ENCODE measurements at places on chromosomes 5 and 9.
A peak's percentile ranks its signal among the peaks of the same experiment; 100 is the strongest.

- H3K36me3 ChIP-seq: no peaks in the 10 kb centered on the region
- H3K27ac ChIP-seq: no peak overlapping the region
- H3K4me1 ChIP-seq: peaks cover 3% of the 10 kb centered on the region
- DNase-seq: no peak
- no peaks in the 10 kb centered on the region for H3K27me3 ChIP-seq
- H3K4me3 ChIP-seq: no peak overlapping the region
Observed at GRCh38 chr5:144472221-144472620, 301.5 kb downstream of the KCTD16 start.

DNA sequence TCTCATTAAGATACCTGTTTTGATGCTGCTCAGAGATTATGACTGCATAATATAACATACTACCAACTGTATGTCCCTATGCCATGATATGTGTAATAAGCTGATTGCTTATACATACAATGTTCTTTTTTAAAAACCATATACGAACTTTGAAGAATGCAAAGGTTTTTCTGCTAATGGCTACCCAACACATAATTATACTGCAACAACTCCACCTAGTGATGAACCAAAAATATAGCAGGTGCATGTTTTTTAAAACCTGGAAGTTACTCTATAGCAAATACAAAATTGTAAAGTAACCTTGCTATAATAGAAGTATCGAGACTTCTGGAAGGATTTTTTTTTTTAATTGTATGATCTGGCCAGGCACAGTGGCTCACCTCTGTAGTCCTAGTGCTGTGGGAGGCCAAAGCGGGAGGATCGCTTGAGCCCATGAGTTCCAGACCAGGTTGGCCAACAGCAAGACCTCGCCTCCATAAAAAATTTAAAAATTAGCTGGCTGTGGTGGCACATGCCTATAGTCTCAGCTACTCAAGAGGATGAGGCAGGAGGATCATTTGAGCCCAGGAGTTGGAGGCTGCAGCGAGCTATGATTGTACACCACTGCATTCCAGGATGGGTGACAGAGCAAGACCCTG, 49.1 kb downstream of the HOMER1 start:
- no peak overlapping the region for H3K27ac ChIP-seq
- no peaks in the 10 kb centered on the region for H3K36me3 ChIP-seq
- DNase-seq: no peak
- H3K27me3 ChIP-seq: no peaks in the 10 kb centered on the region

DNA sequence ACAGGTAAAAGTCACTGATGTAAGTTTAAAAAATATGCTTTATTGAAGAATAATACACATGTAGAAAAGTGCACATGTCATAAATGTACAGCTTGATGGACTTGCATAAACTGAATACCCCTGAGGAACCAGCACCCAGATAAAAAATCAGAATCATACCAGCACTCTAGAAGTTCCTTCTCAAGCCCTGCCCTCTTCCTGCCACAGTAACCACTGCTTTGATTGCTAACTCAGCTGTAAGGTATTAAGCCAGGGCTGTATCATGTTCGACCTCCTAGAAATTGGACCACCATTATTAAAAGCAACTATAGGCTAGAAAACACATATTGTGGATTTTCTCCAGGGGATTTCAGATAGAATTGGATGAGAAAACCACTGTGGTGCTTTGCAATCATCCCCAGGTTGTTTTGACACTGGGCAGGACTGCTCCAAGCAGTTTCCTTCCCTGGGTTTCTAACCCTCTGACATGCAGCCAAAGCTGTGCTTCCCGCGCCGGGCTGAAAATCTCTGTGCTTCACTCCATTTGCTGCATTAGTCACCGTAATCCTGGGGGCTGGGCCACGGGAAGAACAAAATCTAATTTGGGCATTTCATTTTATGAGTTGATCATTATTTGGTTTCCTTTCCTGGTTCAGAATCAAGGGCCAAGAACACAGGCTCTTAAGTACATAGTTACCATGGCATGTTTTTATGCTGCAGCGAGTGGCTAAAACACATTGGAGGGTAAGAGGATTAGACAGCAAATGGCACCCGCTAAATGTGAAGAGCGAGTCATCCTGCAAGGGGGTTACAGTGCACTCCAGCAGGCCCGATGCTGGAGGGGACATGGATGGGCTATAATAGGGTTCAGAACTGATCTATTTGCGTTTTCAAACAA, 139.4 kb upstream of the IL12B start:
- no peaks in the 10 kb centered on the region for H3K4me1 ChIP-seq
- no peaks in the 10 kb centered on the region for H3K27me3 ChIP-seq
- DNase-seq: no peak
- H3K4me3 ChIP-seq: no peak overlapping the region
- H3K36me3 ChIP-seq: no peaks in the 10 kb centered on the region

DNA sequence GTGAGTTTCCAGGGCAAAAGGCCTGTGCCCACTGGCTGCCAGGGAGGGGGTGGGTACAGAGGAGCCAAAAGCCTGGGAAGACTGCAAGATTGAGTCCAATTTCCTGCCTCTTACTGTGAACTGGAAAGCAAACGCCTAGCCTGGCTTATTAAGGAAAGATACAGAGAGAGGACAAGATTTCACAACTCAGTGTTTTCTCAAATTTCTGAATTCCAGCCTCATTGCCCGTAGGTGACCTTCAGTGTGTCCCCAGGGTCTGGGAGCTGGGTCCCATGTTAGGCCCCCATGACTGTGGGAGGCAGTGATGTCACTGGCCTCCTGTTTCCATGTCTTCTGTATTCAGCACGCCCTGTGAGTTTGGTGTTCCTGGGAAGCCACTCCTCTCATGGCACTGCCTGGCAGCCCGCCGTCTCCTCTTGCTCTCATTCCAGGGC, 60.6 kb upstream of the PTPN3 start:
- no peaks in the 10 kb centered on the region for H3K27me3 ChIP-seq
- DNase-seq: no peak
- H3K4me3 ChIP-seq: no peak overlapping the region
- peaks cover 3% of the 10 kb centered on the region for H3K4me1 ChIP-seq
- no peaks in the 10 kb centered on the region for H3K36me3 ChIP-seq

DNA sequence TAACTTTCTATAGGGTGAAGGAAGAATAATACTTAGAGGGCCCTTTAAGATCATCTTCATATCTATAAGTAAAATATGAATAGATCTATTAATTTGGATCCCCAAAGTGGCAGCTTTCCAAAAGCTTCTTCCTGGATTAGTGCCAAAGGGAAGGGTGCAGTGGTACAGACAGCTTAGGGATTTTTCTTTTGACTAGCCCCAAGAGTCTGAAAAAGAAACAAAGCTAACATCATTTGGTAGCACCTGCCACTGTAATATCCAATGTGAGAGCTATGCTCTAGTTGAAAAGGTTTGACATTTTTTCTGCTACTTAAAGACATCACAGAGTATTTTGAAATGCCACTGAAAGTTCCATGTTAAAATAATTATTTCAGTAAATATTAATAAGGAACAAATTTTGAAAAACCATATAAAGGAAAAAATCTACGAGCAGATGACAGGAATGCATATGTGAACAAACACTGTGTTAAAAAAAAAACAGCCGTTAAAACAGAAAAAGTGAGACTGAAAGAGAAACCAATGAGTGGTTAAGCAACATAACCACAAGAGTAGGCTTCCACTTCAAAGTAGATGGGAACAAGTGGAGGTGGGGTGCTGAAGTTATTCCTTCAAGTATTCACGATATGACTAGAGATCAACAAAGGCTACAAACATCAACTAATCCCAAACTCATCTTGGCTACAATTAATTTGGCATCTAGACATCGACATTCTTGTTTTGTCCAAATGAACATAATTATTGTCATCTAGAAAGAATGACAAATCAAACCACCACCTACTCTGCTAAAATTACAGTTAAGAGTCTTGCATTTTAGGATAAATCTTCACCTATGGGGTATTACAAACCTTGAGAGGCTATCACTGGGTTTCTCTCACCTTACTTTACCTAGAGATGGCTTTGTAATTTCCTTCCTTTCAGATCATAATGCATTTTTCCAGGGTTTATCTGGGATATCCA, 137.5 kb downstream of the CPLANE1 start:
- H3K4me3 ChIP-seq: no peak overlapping the region
- DNase-seq: no peak
- no peaks in the 10 kb centered on the region for H3K4me1 ChIP-seq

DNA sequence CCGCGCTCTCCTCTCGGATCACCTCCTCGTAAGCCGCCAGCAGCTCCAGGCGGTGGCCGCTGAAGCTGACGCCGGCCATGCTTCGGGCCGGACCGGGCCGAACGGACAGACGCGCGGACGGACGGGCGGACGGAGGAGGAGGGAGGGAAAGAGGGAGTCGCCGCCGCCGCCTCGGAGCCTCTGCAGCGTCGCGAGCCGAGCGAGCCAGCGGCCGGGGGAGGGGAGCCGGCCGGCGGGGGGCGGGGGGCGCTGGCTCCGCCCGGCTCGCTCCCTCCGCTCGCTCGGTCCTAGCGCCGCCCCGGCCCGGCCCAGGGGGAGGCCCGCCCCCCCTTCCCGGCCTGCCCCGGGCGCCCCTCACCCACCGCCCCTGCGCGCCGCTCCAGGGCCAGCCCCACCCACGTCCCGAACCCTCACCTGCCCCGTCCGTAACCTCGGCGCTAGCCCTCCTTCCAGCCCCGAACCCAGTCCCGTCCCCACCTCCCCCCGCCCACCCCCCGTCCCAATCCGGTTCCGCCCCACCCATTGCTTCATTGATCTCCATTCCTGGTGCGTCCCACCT, at the start of gene DBN1:
DBN1 (minus strand) TSS at position 192 of the 559 bp plus-strand sequence; CDS start at position 79, 113 bp downstream.
- peaks cover 5% of the 10 kb centered on the region for H3K36me3 ChIP-seq
- DNase-seq: peak; percentile 74
- H3K4me1 ChIP-seq: peaks cover 46% of the 10 kb centered on the region
- peak within 1 kb of the TSS; percentile 91 for H3K4me3 ChIP-seq

DNA sequence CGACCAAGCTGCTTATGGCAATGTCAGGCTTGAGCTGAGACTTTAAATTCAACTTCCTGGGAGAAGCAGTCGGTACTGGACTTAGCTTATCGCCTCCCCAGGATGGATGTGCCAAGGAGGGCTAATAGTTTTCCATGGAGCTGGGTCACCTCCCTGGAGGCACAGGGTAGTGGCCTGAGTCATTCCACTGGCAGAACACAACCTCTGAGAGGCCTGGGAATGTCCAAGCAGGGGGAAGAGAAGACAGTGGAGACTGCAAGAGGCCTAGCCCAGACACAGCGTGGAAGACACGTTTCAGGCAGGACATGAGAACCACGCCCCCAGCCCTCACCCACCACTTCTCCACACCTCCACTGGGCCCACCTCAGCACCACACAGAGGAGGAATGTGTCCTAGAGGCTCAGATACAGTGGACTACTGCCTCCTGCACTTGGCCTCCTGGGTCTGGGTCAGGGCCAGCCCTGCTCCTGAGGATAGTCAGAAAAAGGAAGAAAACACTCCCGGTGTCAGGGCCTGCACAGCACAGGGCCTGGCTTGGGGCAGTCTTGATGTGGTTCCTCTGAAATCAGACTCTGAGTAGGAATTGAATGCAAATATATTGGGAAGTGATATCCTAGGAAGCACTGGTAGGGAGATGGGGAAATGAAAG, 171.8 kb downstream of the FSTL4 start:
- no peaks in the 10 kb centered on the region for H3K36me3 ChIP-seq
- no peak for DNase-seq
- H3K27me3 ChIP-seq: no peaks in the 10 kb centered on the region
- peaks cover 2% of the 10 kb centered on the region for H3K4me1 ChIP-seq

- no peak overlapping the region for H3K27ac ChIP-seq
- no peaks in the 10 kb centered on the region for H3K4me1 ChIP-seq
- DNase-seq: no peak
- peaks cover 30% of the 10 kb centered on the region for H3K36me3 ChIP-seq
- no peaks in the 10 kb centered on the region for H3K27me3 ChIP-seq
- H3K4me3 ChIP-seq: no peak overlapping the region
Observed at GRCh38 chr9:120434532-120434931, 145.4 kb downstream of the CDK5RAP2 start.

DNA sequence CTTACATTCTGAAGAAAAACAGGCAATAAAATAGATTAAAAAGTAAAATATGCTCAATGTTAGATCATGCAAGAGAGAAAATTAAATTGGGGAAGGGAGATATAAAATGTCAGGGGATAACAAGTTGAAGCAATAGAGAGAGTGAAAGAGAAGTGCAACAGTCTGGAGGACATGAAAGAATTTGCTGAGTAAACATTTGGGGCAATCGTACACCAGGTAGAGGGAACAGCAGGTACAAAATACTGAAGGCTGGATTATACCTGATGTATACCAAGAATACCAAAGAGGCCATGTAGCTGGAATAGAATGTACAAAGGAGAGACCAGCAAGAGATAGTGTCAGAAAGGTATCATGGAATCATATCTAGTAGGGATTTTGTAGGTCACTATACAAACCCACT, 300.8 kb downstream of the DNAH5 start:
- no peak overlapping the region for H3K4me3 ChIP-seq
- no peaks in the 10 kb centered on the region for H3K4me1 ChIP-seq
- H3K27me3 ChIP-seq: no peaks in the 10 kb centered on the region
- no peak for DNase-seq

- no peaks in the 10 kb centered on the region for H3K27me3 ChIP-seq
- H3K4me1 ChIP-seq: peaks cover 7% of the 10 kb centered on the region
- peaks cover 4% of the 10 kb centered on the region for H3K36me3 ChIP-seq
- DNase-seq: no peak
- H3K4me3 ChIP-seq: no peak overlapping the region
Observed at GRCh38 chr9:126883636-126884035, 23.2 kb downstream of the ZBTB34 start.

- peak; percentile 62 for DNase-seq
- no peak overlapping the region for H3K27ac ChIP-seq
- peaks cover 9% of the 10 kb centered on the region for H3K4me1 ChIP-seq
- peak overlapping the region; percentile 68 for H3K4me3 ChIP-seq
- no peaks in the 10 kb centered on the region for H3K36me3 ChIP-seq
Observed at GRCh38 chr9:98795970-98796363, 388 bp downstream of the ANKS6 start.

- no peaks in the 10 kb centered on the region for H3K27me3 ChIP-seq
- peaks cover 28% of the 10 kb centered on the region for H3K4me1 ChIP-seq
- no peak overlapping the region for H3K4me3 ChIP-seq
- no peak for DNase-seq
- no peak overlapping the region for H3K27ac ChIP-seq
Observed at GRCh38 chr9:136584934-136585333, 39.1 kb upstream of the NOTCH1 start.

GRCh38 chr9:110327716-110328115, 9.9 kb downstream of the TXNDC8 start:
- no peak for DNase-seq
- H3K27ac ChIP-seq: no peak overlapping the region
- no peaks in the 10 kb centered on the region for H3K4me1 ChIP-seq
- no peak overlapping the region for H3K4me3 ChIP-seq

Measured in H1 (cell line).